ENCODE measurements at places on chromosomes 1 and 21. TPM values are rescaled to one million over a fixed set of nuclear protein-coding genes. Genes with fewer than 3 reads are reported as not detected.

The VCAM1 gene
- 0.43 TPM for total RNA-seq

The S100A2 gene
- 0.98 TPM for total RNA-seq

The ESRRG gene
- not detected for total RNA-seq

The AUNIP gene
- total RNA-seq: 0.54 TPM

The RNU1-3 gene
- total RNA-seq: under 0.01 TPM
